ENCODE measurements at places on chromosomes 7 and 10.
A peak's percentile ranks its signal among the peaks of the same experiment; 100 is the strongest.

DNA sequence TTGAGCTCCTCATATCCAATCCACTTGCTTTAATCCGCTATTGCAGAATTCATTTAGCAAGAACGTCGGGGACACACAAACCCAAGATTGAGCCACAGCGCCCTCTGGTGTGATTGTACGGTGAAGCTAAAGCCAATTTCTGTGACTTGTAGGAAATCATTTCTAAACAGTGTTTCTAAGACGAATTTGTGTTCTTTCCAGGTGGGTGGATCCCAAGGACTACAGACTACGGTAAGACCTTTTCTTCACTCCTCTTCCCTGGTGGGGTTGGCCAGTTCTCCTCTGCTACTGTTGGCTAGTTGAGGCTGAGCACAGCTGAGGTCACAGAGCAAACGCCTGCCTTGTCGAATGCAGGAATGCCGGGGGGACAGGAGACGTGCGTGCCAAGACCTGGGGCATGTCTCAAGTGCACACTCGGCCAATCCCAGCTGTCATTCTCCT is 5.2 kb downstream of the DMBT1 start:
- peak; percentile 43 for DNase-seq

DNA sequence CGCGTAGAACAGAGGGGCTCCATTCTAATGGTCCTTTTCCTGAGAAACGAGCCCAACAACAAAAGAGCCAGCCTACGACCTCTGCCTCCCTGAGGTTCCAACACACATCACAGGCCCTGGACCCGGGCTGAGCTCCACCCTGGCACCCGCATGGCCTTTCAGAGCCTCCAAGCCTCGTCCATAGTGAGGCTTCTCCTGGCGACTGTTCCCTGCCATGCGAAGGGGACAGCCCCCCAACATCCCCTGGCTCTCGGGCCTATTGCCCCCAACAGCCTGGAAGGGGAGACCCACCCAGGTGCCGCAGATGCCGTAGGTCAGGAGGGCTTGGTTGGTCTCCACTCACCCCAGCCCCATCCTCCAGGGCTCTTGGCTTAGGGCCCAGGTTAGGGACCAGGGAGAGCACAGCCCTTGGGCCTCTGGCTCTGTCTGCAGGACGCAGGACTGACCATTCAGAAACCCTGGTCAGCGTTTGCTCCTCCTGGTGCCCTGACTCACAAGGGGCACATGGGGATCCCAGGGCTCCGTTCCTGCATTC is 91.5 kb downstream of the TCERG1L start:
- DNase-seq: no peak

GRCh38 chr10:74213571-74214162 is 62.6 kb downstream of the ADK start:
- DNase-seq: peak; percentile 24

DNA sequence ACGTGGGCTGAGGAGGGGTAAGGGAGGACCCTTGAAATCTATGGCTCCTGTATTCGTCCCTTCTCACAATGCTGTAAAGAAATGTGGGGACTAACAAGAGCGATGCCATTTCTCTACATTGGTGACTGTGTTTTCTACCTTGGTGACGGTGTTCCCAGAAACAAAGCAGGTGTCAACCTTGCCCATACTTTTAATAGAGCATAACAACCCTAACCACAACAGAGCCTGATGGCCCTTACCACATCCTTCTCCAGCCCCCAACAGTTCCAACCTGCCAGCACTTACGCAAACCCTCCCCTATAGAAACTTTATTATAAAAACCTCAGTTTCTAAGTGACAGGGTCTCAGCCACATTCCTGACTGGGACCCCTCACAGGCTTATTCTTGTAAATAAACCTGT is 28.2 kb upstream of the ADCYAP1R1 start:
- no peak for DNase-seq

- DNase-seq: no peak
Observed at GRCh38 chr10:110951381-110951780, 32.0 kb downstream of the SHOC2 start.

- no peak for DNase-seq
Observed at GRCh38 chr7:121301446-121302213, 27.2 kb upstream of the WNT16 start.

GRCh38 chr10:8055420-8056349 is 1.2 kb downstream of the GATA3 start:
- DNase-seq: no peak

- DNase-seq: no peak
Observed at GRCh38 chr10:31484431-31485135, 165.6 kb downstream of the ZEB1 start.

- DNase-seq: no peak
Observed at GRCh38 chr10:129772468-129773358, 191.4 kb downstream of the EBF3 start.

GRCh38 chr7:159112136-159113011 is 32.3 kb downstream of the VIPR2 start:
- no peak for DNase-seq

- DNase-seq: no peak
Observed at GRCh38 chr10:28494420-28494819, 38.5 kb upstream of the WAC start.

Measured in activated T-helper 9 cell treated with anti-CD3 and anti-CD28 coated beads, Interleukin-2, amount 50 U/mL, for 16 hours (primary cell).